D341Med (cell line): ENCODE measurements at places on chromosomes 16 and 17.

DNA sequence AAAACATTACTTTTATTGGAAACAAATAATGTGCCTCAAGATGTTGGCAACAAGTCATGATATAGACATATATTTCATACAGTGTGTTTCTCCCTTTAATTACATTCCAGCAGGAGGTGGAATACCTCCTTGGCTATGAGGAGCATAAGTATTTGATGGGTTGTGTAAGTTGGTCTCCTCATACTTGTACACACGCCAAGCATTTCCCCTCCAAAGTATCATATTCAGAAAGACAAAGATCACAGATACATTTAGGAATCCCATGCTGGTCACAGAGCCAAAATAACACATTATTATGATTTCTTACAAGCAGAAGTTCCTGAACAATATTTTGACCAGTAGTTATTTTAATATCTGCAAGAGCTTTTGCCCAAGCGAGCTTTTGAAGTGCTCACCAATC, 57.8 kb downstream of the WSB1 start:
- DNase-seq = no peak

DNA sequence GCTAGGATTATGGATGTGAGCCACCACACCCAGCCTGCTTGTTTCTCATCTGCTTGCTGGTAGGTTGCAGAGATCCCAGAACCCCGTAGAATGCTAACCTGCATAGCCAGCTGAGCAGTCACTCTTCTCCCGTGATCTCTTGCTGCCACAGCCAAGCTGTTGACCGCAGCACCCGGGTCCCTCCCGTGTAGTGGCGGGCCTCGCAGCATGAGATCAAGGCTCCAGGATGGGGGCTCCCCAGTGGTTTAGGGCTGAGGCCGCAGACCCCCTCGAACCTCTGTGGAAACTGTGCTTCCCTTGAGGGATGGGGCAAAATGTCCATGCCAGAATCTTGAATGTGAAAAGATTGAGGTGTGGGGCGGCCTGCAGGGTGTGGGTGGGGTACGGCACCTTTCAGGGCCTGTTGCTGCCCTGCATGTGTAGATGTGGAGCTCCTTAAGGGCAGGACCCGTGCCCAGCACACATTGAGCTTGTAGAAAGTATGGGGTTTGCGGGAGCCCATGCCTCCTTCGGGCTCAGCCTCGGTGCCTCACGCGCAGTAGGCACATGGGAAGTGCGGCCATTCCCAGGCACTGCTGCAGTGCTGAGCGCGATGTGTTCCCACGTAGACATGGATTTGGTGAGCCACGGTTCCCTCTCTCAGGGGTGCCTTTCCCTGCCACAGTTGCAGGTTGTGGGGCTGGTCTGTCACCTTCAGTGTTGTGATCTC, 99.9 kb downstream of the BANP start:
- DNase-seq = no peak

DNA sequence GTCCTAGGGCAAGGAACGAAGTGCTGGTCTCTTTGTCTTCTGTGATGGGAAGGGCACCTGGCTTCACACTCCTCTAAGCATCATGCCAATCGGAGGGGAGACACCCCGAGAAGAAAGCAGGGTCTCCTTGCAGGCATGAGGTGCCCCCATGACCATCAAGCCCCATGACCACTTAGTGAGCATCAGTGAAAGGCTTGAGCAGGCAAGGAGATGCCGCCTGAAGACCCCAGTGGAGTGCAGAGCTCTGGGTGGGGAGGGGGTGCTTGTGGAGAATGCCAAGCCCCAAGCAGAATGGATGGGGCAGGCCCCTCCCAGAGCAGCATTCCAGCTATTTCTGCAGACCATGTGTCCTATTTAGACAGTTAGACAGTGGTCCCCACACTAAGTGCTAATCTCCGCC, 232.7 kb upstream of the TNRC6C start:
- no peak for DNase-seq

GRCh38 chr16:80546249-80546648, 5.5 kb downstream of the DYNLRB2 start:
- no peak for DNase-seq

DNA sequence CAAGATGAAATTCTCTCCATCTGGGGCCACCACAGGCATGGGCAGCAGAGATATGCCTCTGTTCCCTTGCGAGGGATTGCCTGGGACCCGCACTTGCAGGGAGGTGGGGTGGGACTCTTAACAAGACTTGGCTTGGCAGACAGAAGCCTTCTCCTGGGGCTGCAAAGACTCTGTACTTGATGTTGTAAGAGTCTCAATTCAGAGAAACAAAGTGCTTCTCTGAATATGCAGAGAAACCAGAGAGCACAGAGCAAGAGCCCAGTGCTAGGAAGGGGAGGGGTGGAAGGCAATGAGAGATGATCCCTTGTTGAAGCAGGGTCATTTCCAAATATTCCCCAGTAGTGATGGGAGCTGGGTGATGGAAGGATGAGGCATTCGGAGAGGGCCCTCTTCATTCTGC, 2.2 kb downstream of the MMP28 start:
- no peak for DNase-seq

DNA sequence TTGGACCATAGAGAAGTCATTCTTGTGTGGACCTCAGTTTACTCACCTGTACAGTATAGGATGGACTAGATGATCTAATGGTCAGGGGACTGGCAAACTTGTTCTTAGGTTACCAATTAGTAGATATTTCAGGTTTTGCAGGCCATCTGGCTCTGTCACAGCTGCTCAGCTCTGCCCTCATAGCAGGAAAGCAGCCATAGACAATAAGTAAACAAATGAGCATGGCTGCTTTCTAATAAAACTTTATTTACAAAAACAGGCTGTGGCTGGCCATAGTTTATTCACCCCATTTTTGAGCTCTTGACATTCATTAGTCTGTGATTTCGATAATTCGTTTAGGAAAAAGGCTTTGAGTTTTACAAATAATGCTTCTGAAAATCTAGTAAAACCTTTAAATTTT, 12.7 kb downstream of the BPTF start:
- no peak for DNase-seq

GRCh38 chr16:67326472-67327309, at the start of the genes KCTD19 and LRRC36:
Gene KCTD19, minus strand, starts transcription at chr16:67326741. Its CDS starts 34 bp downstream, at chr16:67326707.
Gene LRRC36, plus strand, starts transcription at chr16:67326815. Its CDS starts 48 bp downstream, at chr16:67326863.
- peak; percentile 86 for DNase-seq

- DNase-seq = no peak
These were observed 220.0 kb downstream of the IRX3 start for GRCh38 chr16:54066451-54067105.

DNA sequence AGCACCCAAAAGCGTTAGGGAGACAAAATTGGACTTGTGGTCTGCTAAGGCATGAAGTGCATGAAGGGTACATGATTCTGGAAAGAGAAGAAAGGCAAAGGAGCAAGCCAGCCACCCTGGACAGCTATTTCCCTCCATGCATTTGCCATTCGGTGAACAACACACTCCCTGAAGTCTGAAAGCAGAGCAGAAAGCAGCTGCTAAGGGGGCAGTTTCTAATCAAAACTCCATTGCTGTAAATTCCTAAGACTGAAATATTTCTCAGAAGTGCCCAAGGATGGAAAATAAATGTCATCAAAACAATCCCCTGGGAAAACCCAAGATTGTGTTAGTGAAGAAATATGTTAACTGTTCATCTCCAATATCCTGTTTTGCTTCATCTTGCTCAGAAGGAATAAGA, 44.3 kb downstream of the PMP22 start:
- no peak for DNase-seq

- DNase-seq = no peak
These were observed 585.4 kb downstream of the WWOX start for GRCh38 chr16:78684655-78685375.

DNA sequence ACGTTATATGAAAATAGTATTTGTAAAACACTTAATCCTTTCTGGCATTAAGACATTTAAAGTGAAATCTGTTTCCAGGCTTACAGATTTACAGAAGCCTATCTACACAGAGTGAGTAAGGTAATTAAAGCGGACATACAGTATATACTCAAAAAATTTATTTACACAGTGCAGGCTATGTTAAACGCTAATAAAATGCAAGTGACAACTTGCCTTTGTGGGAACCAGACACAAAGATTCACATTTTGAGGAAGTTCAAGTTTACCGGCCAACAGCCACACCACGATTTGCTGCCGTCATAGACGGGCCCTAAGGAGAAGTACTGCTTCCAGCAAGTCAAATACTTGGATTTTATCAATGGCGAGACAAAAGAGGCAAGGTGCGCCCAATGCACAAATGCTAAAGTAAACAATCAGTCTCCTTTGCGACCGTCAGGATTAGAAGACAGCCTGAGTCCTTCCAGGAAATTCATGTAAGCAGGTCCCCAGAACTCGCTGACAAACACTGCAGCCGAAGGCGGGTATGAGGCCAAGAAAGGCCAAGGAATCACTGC, 801 bp downstream of the VPS35 start:
- DNase-seq = no peak

GRCh38 chr17:4033751-4034251, 69.6 kb upstream of the ATP2A3 start:
- DNase-seq = no peak

DNA sequence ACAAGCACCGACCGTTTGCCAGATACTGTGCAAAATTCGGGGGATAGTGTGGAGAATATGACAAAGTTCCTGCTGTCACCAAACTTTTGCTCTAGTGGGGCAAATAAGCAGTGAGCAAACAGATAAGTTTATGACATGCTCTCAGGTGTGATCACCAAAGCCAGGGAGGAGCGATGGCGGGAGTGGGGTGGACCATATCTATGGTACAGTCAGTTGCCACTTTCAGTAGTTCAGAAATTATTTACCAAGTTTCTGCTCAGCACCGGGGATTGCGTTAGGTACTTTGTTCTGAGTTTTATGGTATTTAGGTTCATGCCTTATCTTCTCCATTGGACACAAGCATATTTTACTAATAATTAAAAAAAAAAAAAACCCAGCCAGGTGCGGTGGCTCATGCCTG, 11.9 kb downstream of the MSI2 start:
- DNase-seq = peak; percentile 3

DNA sequence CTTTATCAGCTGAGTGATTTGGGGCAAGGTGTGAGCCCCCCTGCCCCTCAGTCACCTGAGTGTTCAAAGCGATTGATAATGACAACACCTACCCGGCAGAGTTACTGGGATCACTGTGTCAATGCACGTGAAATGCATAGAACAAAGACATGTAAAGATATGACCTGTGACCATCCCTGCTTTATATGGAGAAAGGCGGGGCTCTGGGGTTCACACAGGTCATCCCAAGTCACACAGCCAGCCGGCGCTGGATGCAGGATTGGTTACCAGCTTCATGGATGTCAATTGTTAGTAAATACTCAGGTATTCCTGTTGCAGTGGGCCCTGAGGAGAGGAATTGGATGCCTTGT, 64.4 kb downstream of the CRISPLD2 start:
- DNase-seq = no peak

DNA sequence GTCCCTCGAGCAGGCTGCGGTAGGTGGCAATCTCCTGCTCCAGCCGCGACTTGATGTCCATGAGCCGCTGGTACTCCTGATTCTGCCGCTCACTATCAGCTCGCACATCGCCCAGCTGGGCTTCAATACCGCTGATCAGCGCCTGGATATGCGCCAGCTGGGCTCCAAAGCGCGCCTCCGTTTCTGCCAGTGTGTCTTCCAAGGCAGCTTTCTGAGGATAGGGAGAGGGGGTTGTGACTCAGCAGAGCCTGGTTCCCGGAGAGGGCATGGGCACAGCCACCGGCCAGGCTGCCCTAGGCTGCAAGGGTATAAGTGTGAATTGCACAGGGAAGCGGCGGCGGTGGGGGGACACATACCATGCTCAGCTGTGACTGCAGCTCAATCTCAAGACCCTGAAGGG, 4.3 kb downstream of the KRT19 start:
- no peak for DNase-seq

- DNase-seq = no peak
These were observed 304.7 kb downstream of the ZFHX3 start for GRCh38 chr16:72743011-72743761.

- DNase-seq = peak; percentile 95
These were observed 108.0 kb downstream of the CCDC182 start for GRCh38 chr17:57636985-57637665.

- DNase-seq = peak; percentile 60
These were observed 21.6 kb downstream of the POLR3E start for GRCh38 chr16:22318690-22319358.

GRCh38 chr17:15918661-15919259, 26.2 kb upstream of the ADORA2B start:
- no peak for DNase-seq

GRCh38 chr16:67944690-67945391, 921 bp upstream of the LCAT start:
- DNase-seq = no peak

GRCh38 chr17:34371405-34372100, 8.5 kb upstream of the CCL1 start:
- no peak for DNase-seq

DNA sequence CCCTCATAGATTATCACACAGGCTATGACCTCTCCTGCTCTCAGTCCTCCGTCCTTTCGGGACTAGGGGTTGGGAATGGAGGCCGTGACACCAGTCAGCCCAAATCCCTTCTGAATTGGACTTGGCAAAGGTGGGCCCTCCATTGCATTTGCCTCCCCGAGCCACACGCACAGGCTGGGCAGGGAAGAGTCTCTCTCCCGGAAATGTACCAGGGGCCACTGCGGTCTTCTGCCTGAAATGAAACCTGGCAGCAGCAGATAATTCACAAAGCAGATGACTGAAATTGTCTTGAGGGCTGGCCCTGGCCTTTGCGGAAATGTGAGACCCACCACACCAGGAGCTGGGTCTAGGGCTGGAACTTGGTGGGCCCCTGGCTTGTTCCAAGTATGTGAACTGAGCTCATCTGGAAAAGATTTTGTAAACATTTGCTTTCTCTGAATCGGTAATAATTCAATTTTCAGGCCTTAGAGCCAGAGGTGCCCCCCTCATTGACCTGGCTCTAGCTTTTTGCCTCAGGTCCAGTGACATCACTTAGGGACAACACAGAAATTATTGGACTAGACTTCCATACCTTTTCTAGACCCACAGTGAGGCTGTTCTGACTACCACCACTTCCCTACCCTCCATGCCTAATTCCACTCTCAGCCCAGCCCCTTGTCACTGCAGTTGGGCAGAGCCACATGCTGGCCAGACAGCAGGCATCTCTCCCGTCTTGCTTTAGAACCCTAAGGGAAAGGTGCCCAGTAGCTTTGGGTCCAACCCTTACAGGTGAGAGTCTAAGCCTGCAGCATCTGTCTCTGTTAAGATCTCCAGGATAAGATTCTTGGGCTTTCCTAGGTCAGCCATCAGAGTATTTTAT, 75.2 kb downstream of the CCDC182 start:
- peak; percentile 25 for DNase-seq

GRCh38 chr16:24174504-24174903, 81.6 kb upstream of the CACNG3 start:
- no peak for DNase-seq

DNA sequence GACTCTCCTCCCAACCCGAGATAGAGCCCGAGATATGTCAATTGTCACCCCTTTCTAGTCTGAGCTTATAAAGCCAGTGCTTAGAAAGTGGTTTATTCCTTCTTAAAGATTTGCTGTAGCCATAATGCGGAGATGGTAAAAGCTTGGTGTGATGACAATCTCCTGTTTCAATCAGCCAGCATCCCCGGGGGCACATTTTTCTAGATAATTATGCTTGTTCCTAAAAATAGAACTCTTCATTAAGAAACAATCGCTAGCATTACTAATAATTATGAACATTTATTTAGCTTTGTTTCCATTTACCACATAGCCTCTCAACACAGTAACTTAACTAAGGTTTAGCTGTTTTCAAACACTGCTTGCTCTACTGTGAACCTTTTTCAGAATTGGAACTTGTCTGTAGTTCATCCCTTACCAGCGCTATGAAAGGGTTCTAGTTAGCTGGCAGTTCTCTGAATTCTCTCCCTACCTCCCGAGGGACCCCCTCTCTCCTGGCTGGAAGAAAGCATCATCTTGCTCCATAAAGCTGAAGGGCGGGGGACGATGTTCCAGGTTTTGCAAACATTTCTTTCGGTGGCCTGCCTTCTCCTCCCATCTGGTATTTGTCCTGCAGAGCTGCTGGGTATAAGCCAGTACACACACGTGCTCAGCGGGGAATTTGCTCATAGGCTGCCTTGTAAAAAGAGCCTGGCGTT, 922 bp upstream of the MRPL58 start:
- peak; percentile 70 for DNase-seq
